ENCODE measurements at places on chromosomes 5 and 9. TPM values are rescaled to one million over a fixed set of nuclear protein-coding genes. Genes with fewer than 3 reads are reported as not detected.

CD274 gene
- total RNA-seq = 6.8 TPM

RFK gene
- 12.8 TPM for total RNA-seq

STX17 gene
- 47.1 TPM for total RNA-seq

PRLR gene
- total RNA-seq = not detected

GZMA gene
- 250 TPM for total RNA-seq

NIPSNAP3A gene
- 18.3 TPM for total RNA-seq

PDLIM7 gene
- total RNA-seq = 51.6 TPM

CNTLN gene
- total RNA-seq = 0.83 TPM

CCDC180 gene
- 7.8 TPM for total RNA-seq

GRCh38 chr5:45687701-45688100, 8.5 kb downstream of the HCN1 start:
- no peaks in the 10 kb centered on the region for H3K27me3 ChIP-seq
- no peak overlapping the region for H3K27ac ChIP-seq
- H3K4me3 ChIP-seq = no peak overlapping the region
- no peaks in the 10 kb centered on the region for H3K36me3 ChIP-seq

GRCh38 chr9:134688661-134689320, 47.2 kb downstream of the COL5A1 start:
- H3K4me3 ChIP-seq = no peak overlapping the region
- no peaks in the 10 kb centered on the region for H3K36me3 ChIP-seq
- no peaks in the 10 kb centered on the region for H3K27me3 ChIP-seq

- no peak for DNase-seq
- no peaks in the 10 kb centered on the region for H3K36me3 ChIP-seq
- H3K4me3 ChIP-seq = no peak overlapping the region
- H3K27me3 ChIP-seq = no peaks in the 10 kb centered on the region
- no peak overlapping the region for H3K27ac ChIP-seq
Measured at GRCh38 chr5:125220284-125220683, 473.8 kb upstream of the ZNF608 start.

DNA sequence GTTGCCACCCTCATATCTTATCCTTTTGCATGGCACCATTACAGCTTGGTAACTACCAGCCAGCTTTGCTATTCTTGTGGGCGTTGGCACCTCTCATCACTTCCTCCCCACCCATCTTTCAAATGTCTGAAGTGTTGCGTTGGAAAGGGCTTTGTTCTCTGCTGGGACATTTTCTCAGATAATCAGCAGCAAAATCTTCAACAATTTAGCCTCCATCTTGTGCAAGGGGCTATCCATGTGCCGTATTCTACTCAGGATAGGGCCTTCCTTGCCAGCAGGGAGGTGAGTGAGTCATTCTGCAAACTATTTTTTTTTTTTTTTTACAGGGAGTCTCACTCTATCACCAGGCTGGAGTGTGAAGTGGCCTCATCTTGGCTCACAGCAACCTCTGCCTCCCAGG, 62.1 kb upstream of the NUDT12 start:
- no peak overlapping the region for H3K27ac ChIP-seq
- no peaks in the 10 kb centered on the region for H3K27me3 ChIP-seq
- no peaks in the 10 kb centered on the region for H3K36me3 ChIP-seq
- no peaks in the 10 kb centered on the region for H3K4me1 ChIP-seq

DNA sequence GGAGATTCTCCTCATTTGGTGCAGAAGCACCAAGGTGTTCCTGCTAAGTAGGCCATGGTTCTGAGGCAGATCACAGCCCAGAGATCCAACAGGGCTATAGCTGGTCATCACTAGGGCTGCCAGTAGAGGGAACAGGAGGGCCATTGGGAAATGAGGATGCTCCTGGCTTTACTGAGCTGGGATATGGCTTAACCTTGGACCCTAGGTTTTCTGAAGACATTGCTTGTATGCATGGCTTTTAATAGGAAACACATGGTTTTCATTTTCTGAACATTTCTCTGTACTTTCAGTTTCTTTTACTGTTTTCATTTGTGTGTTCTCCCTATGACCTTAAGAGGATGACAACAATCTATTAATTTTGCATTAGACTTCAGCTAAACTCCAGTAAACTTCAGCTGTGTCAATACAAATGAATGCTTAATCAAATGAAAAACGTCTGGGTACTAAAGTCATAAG, at the start of gene IFNW1:
TSS of gene IFNW1 (minus strand) at position 406 of the 456 bp plus-strand sequence. CDS start at position 144, 262 bp downstream.
- no peak within 1 kb of the TSS for H3K4me3 ChIP-seq
- H3K27me3 ChIP-seq = peaks cover 6% of the 10 kb centered on the region
- H3K4me1 ChIP-seq = peaks cover 23% of the 10 kb centered on the region
- H3K27ac ChIP-seq = peak within 1 kb of the TSS; percentile 27
- peaks cover 24% of the 10 kb centered on the region for H3K36me3 ChIP-seq

GRCh38 chr5:168215646-168216045, 75.8 kb upstream of the WWC1 start:
- H3K4me1 ChIP-seq = peaks cover 7% of the 10 kb centered on the region
- no peaks in the 10 kb centered on the region for H3K36me3 ChIP-seq
- no peak overlapping the region for H3K4me3 ChIP-seq

GRCh38 chr9:11045589-11045988, 432.8 kb upstream of the PTPRD start:
- no peak overlapping the region for H3K27ac ChIP-seq
- H3K4me3 ChIP-seq = no peak overlapping the region
- H3K27me3 ChIP-seq = no peaks in the 10 kb centered on the region
- no peak for DNase-seq

DNA sequence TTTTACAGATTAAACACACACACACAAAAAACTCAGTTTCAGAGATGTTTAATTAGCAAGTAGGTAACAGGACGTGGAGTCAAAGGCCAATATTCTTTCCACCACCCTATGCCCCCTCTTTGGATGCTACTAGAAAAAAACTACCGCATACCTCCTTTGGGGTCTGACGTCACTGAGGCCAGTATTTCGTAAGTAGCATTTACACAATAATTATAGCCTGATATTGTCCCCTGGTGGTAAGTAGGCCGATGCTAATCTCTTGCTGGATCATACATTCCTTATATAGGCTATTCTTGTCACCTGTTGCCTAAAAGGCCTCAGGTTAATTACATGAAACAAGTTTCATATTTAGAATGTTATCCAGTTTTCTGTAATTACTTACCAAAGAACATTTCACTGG, 21.0 kb upstream of the SMARCA2 start:
- peaks cover 2% of the 10 kb centered on the region for H3K27me3 ChIP-seq
- no peaks in the 10 kb centered on the region for H3K36me3 ChIP-seq
- H3K4me3 ChIP-seq = no peak overlapping the region

- no peak for DNase-seq
- H3K27ac ChIP-seq = no peak overlapping the region
- H3K36me3 ChIP-seq = no peaks in the 10 kb centered on the region
- H3K4me1 ChIP-seq = peaks cover 62% of the 10 kb centered on the region
- H3K27me3 ChIP-seq = no peaks in the 10 kb centered on the region
- no peak overlapping the region for H3K4me3 ChIP-seq
Measured at GRCh38 chr9:124213396-124213795, 44.4 kb upstream of the NEK6 start.

- H3K27ac ChIP-seq = no peak overlapping the region
- no peak overlapping the region for H3K4me3 ChIP-seq
- no peak for DNase-seq
- no peaks in the 10 kb centered on the region for H3K27me3 ChIP-seq
- H3K36me3 ChIP-seq = no peaks in the 10 kb centered on the region
Measured at GRCh38 chr5:85538362-85538761, 1079.4 kb upstream of the COX7C start.

GRCh38 chr5:56641635-56642260, 173.6 kb upstream of the MAP3K1 start:
- no peak for DNase-seq
- H3K4me1 ChIP-seq = no peaks in the 10 kb centered on the region
- H3K27me3 ChIP-seq = peaks cover 10% of the 10 kb centered on the region
- H3K36me3 ChIP-seq = no peaks in the 10 kb centered on the region
- H3K27ac ChIP-seq = no peak overlapping the region
- no peak overlapping the region for H3K4me3 ChIP-seq

DNA sequence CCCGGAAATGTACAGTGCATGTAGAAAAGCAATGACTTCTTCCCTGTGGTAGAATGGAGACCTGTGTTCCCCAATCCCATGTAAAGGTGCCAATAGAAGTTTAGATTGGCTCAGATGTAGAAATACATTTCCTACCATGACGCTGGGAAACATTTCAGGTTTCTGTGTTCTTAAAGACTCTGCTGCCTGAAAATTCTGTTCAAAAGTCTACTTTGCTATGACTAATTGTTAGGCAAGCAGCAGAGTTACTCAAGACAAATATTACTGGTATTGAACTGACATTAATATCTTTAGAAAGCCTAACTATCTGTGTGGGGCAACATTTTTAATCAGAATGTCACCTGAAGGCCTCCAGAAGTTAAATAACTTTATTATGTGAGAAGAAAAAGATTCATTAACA, 75.5 kb upstream of the ELL2 start:
- no peaks in the 10 kb centered on the region for H3K27me3 ChIP-seq
- H3K36me3 ChIP-seq = no peaks in the 10 kb centered on the region
- DNase-seq = no peak

DNA sequence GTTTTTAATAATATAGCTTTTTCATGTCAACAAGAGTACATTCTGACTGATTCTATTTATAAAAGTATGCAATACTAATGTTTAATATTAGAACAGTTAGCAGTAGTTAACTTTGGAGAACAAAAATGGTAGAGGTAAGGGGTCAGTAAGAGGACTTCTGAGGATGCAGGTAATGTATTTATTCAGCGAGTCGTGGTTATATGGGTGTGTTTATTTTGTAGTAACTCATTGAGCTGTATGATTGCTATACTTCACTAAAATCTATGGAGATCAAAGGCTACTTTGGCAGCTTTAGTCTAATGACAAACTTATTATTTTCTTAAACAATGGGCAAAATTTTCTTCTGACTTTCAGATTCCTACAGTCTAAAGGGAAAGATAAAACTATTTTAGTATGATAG, 146.5 kb downstream of the COMMD10 start:
- no peak for DNase-seq
- H3K27ac ChIP-seq = no peak overlapping the region
- no peaks in the 10 kb centered on the region for H3K27me3 ChIP-seq
- no peaks in the 10 kb centered on the region for H3K4me1 ChIP-seq

GRCh38 chr5:1701216-1701864, 98.3 kb downstream of the MRPL36 start:
- no peak overlapping the region for H3K27ac ChIP-seq
- no peak for DNase-seq
- no peak overlapping the region for H3K4me3 ChIP-seq
- no peaks in the 10 kb centered on the region for H3K4me1 ChIP-seq
- no peaks in the 10 kb centered on the region for H3K36me3 ChIP-seq

DNA sequence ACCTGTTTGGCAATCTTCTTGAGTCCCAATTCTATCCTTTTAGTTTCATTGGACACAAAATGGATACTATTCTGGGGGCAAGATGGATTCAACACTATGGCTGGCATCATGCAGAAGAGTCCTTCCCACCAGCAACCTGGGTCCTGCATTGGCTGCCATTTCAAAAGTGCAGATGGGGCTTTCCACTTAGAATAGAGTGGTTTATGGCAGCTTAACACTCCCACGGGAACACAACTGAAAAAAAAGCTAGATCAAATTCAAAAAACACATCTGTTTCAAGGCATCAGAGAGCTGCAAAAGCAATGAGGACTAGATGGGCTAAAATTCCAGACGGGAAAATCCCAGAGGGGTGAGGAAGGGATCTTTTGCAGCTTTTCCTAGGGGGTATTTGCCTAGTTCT, 11.2 kb upstream of the HMHB1 start:
- peaks cover 18% of the 10 kb centered on the region for H3K27me3 ChIP-seq
- no peak for DNase-seq
- no peaks in the 10 kb centered on the region for H3K36me3 ChIP-seq
- H3K4me3 ChIP-seq = no peak overlapping the region

DNA sequence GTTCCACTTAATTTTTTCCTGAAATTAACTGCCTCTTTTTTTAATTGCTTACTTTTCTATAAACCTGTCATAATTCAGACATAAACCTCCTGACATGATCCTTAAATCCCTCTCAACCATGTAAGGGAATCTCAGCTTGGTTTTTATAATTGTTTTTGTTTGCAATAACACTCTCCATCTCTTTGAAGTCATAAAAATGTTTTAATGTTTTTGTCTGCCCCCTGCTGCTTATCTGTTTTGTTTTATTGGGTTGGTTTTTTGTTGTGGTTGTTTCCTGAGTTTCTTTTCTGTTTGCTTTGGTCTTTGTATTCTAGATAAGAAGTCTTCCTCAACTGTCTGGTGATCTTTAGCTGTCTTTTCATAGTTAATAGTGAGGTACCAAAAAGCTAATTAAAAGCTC, 142.0 kb downstream of the CDH6 start:
- H3K36me3 ChIP-seq = no peaks in the 10 kb centered on the region
- no peaks in the 10 kb centered on the region for H3K27me3 ChIP-seq
- no peak overlapping the region for H3K4me3 ChIP-seq
- no peak for DNase-seq

DNA sequence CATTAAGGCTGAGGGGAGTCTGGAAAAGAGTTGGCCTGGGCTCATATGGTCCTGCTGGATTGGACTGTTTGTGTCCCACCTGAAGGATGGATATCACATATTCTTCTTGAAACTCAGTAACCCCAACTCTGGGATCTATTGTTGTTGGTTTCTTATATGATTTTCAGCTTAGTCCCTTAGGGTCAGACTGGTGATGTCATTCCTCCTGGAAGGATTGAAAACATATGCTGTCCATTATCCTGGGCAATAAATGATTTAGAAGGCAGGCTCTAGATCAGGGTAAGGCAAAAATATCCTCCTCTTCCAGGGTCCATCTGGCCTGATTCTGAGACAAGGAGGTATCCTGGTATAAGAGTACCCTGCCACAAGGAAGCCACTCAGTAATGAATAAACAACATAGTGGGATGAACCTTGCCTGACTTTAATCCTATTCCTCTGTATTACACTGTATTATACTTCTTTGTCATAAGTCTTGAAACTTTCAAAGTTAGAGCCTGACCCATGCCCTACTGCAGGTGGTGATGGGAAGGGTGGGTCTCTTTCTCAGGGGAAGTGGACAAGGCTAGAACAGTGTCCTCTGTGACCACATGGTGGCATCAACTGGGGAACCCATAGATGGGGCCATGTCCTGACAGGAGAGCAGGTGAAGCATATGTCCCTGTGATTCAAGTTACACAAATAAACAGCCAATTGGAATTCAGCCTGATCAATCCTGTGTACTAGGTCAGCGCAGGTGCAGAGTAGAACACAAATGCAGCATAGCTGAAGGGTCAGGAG, 454.4 kb upstream of the TRPC7 start:
- no peak for DNase-seq
- no peak overlapping the region for H3K4me3 ChIP-seq
- no peaks in the 10 kb centered on the region for H3K4me1 ChIP-seq
- H3K36me3 ChIP-seq = no peaks in the 10 kb centered on the region

- H3K4me3 ChIP-seq = no peak overlapping the region
- no peaks in the 10 kb centered on the region for H3K4me1 ChIP-seq
- DNase-seq = no peak
- H3K27ac ChIP-seq = no peak overlapping the region
- H3K36me3 ChIP-seq = peaks cover 1% of the 10 kb centered on the region
Measured at GRCh38 chr5:54822324-54822687, 163.1 kb downstream of the ESM1 start.

GRCh38 chr5:90166816-90167215, 242.7 kb downstream of the CETN3 start:
- no peak for DNase-seq
- H3K36me3 ChIP-seq = no peaks in the 10 kb centered on the region
- no peaks in the 10 kb centered on the region for H3K27me3 ChIP-seq
- no peak overlapping the region for H3K27ac ChIP-seq
- H3K4me1 ChIP-seq = no peaks in the 10 kb centered on the region
